ENCODE measurements at places on chromosomes 1 and 21.

GRCh38 chr1:58883037-58883887, 99.4 kb upstream of the JUN start:
- no peak for DNase-seq

DNA sequence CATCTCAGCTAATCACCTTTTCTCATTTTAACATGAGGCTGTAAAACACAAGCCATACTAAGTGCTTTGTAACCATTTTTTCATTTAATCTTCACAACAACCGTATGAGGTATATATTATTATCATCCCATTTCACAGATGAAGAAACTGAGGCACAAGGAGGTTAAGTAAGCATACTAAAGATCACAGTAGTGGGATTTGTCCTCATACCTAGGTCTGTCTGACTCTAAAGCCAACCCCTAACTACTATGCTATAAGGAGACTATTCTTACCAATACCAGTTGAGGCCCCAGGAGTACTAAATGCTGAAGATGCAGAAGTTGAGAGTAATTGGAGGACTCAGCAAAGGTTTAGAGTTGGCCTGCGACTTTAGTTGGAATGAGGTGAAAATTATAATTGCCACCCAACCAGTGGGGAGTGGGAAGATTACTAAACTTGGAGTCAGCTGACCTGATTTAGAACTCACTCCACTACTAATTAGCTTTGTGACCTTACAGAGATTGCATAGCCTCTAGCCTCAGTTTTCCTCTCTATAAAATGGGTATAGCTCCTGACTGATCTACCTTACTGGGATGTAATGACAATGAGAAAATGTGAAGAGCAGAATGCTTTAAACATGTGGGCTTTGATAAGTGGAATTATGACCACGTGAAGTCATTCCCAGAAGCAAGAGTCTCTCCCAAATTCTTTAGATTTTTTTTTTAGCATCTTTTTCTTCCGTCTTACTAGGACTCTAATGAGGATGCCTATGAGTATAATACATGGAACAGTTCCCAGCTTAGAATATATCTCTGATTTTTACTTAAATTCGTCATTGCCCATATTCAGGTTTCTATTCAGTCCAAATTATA, 85.8 kb upstream of the IPO9 start:
- DNase-seq, result no peak

DNA sequence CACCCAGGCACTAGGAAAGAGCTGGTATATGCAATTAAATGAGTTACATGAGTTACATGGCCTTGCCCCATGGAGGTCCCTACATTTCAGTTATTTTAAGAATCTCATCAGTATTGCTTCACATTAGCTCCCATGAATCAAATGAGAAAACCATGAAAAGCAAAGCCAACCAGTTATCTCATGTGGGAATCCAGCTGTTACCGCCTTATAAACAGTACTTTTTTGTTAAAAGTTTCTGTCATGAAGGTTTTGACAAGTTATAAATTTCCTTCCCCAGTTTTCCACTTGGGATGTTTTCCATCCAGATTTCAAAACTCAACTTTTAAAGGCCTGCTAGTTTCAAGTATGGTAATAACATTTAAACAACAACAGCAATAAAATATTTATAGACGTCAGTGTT, 544.8 kb downstream of the NUF2 start:
- DNase-seq, result no peak

DNA sequence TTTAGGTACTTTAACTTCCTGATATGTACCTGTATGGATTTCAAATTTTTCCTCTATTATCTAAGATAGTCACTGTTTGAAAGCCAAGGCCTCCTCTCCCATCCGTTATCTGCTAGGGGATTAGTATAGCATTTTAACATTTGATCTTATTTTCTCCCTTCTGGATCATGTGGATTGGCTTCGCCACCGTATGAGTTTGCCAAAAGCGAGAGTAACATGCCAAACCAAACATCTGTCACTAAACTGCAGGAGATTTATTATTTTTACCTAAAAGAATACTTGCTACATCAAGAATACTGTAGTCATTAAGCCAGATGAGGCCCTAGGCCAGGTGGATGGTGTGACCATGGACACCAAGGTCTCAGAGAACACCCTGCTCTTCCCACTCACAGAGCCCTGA, 28.5 kb upstream of the EEIG2 start:
- DNase-seq, result no peak

- no peak for DNase-seq
These were observed 136.9 kb downstream of the CDC7 start for GRCh38 chr1:91637539-91637994.

GRCh38 chr1:163275222-163275621, 46.5 kb upstream of the NUF2 start:
- no peak for DNase-seq

- no peak for DNase-seq
These were observed 72.2 kb downstream of the C21orf91 start for GRCh38 chr21:17746920-17747319.

DNA sequence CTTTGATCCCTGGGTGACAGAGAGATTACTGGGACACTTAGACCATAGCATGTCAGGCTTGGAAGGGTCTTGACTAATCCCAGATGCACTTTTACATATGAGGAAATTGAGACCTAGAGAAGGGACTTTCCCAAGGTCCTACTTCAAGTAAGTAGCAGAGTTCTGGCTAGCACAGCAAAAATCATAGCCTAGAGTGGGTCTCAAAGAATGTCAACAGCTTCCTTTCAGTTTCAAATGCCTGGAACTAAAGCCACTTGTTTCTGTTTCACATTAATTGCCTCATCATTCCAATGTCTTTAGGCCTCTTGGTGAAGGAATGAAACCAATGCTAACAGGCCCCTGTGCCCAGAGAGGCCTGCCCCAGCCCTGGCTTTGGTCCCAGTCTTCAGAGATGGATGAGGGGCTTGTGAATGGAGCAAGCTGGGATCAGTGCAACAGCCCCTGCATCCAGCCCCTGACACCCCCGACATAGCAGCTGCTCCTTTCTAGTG, 26.6 kb downstream of the ATF3 start:
- DNase-seq, result no peak

DNA sequence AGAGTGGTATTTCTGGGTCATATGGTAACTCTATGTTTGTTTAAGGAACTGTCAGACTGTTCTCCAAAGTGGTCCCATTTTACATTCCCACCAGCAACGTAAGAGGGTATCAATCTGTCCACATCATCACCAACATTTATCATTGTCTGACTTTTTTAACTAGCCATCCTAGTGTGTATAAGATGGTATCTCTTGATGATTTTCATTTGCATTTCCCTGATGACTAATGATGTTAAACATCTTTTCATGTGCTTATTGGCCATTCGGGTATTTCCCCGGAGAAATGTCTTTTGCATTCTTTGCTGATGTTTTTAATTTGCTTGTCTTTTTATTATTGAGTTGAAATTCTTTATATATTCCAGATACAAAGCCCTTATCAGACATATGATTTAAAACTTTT, 370.1 kb upstream of the NR5A2 start:
- DNase-seq, result no peak

- DNase-seq, result no peak
These were observed 33.0 kb upstream of the LRRC38 start for GRCh38 chr1:13546791-13547190.

DNA sequence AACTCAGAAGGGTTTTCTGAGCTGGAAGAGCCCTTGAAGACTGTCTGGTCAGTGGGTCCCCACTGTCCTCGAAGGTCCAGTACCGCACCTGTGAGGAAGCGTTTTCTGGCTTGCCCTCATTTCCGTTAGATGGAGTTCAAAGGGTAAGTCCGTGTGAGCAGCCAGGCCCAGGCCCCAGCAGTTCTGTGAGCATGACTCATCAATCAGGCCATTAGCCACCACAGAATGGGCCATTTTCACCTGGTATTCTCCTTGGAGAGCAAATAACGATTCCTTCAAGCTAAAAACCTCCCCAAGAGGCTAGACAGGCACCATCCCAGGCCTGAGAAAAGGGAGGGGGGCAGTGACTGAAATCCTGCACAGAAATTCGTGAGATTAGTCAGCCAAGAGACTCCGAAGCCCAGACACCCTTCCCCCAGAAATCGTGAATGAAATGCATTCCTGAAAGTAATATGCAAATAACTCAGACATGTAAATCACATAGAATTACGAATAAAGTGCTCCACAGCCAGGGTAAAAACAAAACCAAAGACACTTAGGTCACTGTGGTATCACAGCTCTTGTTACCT, 66.0 kb downstream of the BCAR3 start:
- DNase-seq, result no peak

GRCh38 chr1:21351901-21352300, 61.6 kb upstream of the ECE1 start:
- no peak for DNase-seq

DNA sequence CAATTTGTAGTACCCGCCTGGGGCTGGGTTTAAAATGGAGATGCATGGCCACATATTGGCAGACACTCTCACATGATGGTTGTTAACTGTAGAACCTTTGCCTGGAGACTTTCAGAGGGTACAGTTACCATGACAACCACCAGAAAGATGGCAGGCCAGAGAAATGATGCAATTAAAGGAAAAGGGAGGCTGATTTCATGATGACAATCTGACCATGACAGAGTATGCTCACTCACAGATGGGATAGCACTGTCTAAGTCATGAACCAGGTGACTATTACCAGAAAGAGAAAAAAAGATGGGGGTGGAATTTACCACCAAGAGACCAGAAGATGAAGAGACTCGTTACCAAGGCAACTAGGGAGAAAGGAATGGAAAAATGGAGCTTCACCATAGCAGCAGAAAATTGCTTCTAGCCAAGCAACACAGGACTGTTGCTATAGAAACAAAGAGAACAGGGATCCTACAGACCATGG, 3.5 kb upstream of the TRIT1 start:
- DNase-seq, result no peak

DNA sequence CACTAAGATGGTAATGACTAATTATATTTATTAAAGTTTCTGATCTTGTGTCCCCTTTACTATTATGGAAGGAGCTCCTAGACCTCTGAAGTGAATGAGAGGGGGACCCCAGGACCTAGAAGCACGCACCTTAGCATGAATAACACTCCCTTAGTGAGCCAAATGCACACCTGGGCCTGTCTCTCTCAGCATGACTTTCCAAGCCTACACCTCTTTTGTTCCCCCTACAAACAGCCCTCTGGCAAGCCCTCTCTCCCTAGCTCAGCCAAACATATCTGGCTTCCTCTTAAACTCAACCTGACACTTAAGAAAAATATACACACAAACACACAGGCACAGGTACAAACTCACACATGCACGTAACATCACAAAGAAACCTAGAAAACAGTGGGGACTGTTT, 7.3 kb upstream of the CTH start:
- DNase-seq, result no peak

- no peak for DNase-seq
These were observed 4.2 kb upstream of the NENF start for GRCh38 chr1:212428496-212428895.

- no peak for DNase-seq
These were observed 7.7 kb upstream of the ECE1 start for GRCh38 chr1:21297975-21298374.

DNA sequence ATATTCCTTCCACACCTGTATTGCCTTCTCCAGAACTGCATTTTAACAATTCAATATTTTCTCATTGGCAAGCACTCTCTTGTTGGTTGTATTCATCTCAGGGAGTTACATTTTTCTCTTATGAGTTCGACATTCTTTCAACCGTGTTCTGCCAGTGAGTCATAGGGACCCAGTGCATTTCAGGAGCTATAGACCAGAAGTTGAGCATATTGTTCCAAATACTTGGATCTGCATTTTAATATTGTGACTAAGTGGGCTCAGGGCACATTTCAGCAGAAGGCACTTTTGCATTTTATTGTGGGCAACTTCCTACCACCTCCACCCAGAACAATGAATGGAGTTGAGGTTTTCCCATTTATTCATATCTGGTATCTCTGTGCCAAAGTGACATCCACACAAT, 132.8 kb downstream of the TNFSF18 start:
- no peak for DNase-seq

DNA sequence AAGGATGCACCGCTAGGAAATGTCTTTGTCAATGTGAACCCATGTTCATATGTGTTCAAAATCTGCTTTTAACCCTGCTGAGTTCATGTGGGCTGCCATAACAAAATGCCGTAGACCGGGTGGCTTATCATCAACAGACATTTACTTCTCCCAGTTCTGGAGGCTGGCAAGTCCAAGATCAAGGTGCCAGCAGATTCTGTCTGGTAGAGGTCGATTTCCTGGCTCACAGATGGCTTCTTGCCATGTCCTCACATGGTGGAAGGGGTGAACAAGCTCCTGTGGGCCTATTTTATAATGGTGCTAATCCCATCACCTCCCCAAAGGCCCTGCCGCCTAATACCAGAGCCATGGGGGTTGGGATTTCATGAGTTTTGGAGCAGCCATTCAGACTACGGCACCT, 4.6 kb upstream of the CDCP2 start:
- DNase-seq, result no peak

DNA sequence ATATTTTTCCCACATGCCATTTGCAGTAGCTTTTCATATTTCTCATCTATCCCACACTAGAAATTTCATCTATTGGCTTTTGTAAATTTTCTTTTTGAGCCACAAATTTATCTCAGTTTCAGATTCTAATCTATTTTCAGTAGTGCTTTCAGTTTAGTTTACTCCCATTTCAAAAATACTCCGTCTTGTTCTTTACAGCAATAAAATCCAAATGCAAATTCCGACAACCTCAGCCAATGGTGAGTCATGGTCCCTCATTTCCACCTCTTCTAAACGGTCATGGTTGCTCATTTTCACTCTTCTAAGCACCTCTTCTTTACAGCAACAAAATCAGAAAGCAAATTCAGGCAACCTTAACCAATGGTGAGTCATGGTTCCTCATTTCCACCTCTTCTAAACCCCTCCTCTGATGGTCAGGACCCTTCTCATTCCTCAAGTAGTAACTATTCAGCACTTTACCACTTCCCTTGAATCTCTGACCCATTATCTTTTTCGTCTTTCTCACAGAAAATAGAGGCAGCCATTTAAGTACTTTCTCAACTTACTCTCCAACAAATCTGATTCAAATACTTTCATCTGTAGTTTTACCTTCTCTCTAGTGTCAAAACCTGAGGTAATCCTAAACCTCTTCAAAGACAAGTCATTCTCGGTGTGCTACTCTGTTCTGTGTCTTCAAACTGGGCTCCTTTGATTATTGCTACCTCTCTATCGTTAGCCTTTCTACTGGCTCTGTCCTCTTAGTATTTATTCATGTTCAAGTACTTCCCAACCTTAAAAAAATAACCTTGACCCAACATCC, 34.4 kb downstream of the C21orf91 start:
- DNase-seq, result peak; percentile 79

DNA sequence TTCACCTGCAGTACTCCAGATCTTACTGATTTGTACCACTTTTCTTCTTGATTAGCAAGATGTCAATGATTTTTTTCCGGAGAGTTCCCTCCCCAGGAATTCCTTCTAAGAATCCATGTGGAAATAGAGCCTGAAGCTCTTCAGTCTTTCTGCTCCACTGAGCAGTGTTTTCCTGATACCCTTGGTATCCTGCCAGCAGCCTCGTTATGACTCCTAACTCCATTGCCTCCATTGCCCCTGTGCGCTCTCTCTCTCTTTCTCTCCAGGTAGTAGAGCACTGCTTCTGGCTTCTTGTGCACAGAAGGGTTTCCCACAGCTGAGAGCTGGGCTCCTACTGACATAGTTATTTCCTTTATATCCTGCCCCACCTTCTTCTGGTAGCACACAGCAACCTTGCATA, 12.2 kb downstream of the UBE2U start:
- DNase-seq, result no peak
